ENCODE measurements at places on chromosomes 7 and 10.

DNA sequence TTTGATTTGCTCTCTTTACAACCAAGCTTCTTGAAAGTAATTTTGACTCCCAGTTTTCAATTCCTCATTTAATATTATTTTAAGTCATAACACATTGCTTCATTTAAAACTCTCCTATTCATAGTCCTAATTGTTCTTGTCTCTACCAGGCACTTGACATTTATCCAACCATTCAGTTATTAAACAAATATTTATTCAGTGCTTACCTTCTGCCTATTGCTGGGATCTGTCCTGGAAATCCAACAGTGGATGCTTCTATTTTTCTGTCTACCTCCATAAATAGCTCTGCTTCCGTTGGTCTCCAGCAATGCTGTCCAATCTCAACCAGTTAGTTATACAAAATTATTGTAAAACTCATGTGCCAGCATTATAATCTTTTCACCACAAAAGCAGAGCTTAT lies 615.1 kb downstream of the ZWINT start:
- no peak for DNase-seq

GRCh38 chr10:65017523-65017922 lies 1496.3 kb downstream of the REEP3 start:
- DNase-seq: no peak

DNA sequence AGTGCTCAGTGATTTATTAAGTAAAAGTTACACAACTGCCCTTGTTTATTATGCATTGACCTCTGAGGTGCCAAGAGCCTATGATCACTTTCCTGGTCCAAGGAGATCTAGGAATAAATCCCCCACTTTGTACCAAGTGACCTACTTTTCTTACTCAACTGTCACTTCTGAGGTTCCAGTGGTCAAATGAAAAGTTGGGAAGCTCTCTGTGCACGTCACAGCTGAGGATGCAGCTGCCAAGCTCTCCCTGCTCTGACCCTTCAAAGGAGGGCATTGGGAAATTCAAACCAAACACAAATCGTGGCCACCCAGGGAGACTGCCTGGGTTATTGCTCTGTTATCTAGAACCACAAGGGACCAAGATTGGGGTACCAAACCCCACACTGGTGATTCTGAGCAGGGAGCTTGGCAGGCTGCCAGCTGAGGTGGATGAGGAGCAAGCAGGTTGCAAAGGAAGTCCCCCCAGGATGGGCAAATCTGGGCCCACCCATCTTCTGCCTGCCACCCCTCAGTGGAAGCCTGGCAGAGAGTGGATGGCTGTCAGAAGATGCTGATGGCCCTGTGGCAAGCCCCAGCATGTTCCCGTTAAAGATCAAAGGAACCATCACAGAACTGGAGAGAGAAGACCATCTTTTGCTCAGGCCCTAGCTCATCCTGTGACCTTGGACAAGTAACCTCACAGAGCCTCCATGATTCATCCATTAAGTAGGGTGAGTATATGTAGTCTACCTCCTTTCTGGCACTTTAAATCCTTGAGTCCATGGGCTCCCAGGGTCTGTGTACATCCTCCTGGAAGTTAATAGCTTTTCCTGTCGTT lies 106.8 kb downstream of the PPP1R3C start:
- DNase-seq: no peak

DNA sequence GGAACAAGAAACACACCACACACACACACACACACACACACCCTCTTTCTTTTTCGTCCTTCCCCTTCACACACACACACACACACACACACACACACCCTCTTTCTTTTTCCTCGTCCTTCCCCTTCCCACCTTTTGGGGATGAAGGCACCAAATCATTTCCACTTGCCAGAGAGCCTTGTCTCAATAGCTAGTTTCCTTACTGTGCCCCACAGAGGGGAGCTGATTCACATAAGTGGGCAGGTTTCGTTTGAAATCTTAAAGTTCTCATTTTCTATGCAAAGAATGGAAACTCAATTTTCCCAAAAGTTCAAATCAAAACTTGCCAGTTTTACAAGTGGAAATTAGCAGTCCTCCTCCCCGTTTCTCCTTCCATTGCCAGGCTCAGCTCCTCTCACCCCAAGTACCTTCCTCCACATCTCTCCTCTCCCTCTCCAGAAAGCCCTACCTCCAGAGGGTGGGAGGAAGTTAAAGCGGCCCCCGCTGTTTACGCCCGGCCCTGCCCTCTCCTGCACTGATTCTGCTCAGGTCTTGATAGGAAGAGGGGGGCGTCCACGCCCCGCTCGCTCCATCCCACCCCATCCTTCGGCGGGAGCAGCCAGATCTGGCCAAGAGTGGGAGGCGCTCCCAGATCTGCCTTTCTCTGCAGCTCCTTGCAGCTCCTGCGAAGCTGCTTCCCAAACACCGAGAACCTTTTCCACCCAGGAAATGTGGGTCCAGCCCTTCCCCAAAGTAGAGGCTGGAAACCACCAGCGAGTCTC lies 1.3 kb downstream of the CTTNBP2 start:
- DNase-seq: peak; percentile 31
